ENCODE measurements at places on chromosomes 7 and 10.

- H3K36me3 ChIP-seq: peaks cover 19% of the 10 kb centered on the region
- no peak overlapping the region for H3K27ac ChIP-seq
These were observed 11.1 kb downstream of the OGA start for GRCh38 chr10:101807158-101807557.

DNA sequence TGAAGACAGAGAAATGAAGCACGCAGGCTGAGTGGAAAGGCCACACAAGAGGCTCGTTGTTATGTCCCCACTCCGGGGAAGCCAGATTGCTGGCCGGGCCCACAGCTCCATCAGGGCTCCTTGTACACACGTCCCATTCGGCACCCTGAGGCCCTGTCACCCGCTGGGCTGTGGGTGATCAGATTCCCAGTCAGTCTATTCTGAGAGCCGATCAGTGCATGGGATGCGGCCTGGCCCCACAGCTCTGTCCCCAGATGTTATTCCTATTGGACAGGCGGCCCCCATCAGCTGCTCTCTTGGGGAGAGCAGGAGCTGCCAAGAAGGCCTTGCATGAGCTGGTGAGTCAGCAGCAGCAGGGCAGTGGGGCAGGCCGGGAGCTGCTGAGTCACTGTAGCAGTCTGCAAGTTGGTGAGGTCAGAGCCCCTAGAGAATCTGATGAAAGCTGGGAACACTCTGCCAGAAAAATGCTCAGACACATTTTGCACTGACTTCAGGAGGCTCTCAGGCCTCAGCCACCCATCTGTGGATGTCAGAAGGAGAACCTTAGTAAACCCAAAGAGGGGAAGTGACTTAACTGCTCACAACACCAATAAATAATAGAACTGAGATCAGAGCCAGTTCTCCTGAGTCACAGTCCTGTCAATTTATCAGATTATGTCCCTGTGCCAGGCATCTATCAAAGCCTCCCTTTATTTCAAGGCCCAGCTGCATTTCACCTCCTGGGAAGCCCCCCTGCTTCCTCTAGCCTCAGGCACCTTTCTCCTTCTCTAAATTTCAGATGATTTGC is 9.4 kb upstream of the PSAP start:
- DNase-seq: peak; percentile 92
- H3K36me3 ChIP-seq: no peaks in the 10 kb centered on the region
- peaks cover 60% of the 10 kb centered on the region for H3K4me1 ChIP-seq
- no peak overlapping the region for H3K4me3 ChIP-seq
- H3K27me3 ChIP-seq: no peaks in the 10 kb centered on the region

DNA sequence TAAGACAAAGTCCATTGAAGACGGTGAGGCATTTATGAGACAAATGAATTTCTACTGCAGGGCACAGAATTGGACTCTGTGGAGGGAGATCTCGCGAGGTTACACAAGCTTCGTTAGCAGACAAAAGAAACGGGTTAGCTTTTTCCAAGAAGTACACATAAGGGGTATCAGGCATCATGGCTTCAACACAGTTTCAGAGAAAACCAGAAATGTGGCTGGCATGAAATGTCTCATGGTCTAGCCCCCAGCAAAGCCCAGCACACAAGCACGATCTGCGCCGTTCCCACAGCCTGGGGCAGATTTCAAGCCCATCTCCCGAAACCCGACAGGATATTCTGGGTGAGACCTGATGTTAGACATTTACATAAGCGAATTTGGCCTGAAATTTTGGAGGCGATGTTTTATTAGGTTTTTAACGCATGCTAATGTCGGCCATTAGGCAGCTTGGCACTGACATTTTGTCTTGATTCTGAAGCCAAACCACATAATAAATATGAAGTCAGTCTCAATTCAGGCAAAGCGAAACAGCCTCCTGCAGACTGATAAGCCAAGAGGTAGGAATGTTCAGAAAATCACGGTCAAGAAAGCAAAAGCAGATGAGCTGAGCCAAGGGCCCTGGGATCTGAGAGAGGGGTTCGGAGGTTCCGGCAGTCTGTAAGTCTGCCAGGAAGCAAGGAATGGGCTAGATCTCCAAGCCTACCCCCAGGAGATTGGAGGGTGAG is 240.5 kb downstream of the PRPF18 start:
- no peaks in the 10 kb centered on the region for H3K36me3 ChIP-seq
- H3K27ac ChIP-seq: no peak overlapping the region
- no peaks in the 10 kb centered on the region for H3K27me3 ChIP-seq
- no peaks in the 10 kb centered on the region for H3K4me1 ChIP-seq
- DNase-seq: no peak

DNA sequence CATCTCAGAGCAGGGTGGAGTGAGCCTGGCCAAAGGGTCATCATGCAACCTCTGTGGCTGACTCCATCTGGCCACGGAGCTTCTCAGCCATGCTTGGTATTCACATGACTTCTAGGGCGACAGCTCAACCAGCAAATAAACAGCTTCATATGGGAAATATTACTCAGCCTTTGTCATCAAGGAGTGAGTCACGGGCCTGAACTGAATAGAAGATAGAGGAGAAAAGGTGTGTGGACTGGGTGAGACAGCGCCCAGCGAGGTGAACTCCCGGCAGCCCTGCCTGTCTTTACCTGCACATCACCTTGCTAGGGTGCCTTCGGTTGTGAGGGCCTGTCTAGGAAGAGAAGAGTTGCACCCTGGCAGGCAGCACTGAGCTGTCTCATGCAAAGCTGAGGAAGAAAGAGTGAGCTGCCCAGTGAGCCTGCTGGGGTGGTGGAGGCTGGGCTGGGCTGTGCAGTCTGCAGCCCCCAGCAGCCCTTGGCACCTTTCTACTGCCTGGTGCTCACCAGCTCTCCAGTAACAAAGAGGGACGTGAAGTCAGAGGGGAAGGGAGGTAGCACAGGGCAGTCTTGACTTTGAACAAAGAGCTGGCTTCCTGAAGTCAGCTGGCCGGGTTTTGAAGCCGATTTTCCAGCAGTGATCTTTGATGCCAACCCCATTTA is 114.2 kb downstream of the EGFR start:
- peak overlapping the region; percentile 39 for H3K4me3 ChIP-seq
- H3K4me1 ChIP-seq: peaks cover 77% of the 10 kb centered on the region
- DNase-seq: peak; percentile 100
- H3K27ac ChIP-seq: peak overlapping the region; percentile 92
- H3K36me3 ChIP-seq: peaks cover 37% of the 10 kb centered on the region

- no peaks in the 10 kb centered on the region for H3K4me1 ChIP-seq
- no peak for DNase-seq
- H3K27me3 ChIP-seq: no peaks in the 10 kb centered on the region
- H3K36me3 ChIP-seq: no peaks in the 10 kb centered on the region
- H3K27ac ChIP-seq: no peak overlapping the region
- H3K4me3 ChIP-seq: no peak overlapping the region
These were observed 1.5 kb downstream of the RET start for GRCh38 chr10:43078175-43078985.

- H3K4me1 ChIP-seq: peaks cover 15% of the 10 kb centered on the region
- H3K27ac ChIP-seq: no peak overlapping the region
- DNase-seq: no peak
- H3K27me3 ChIP-seq: no peaks in the 10 kb centered on the region
These were observed 107.7 kb downstream of the PRTFDC1 start for GRCh38 chr10:24844742-24845141.

- no peaks in the 10 kb centered on the region for H3K27me3 ChIP-seq
- H3K36me3 ChIP-seq: no peaks in the 10 kb centered on the region
- peak overlapping the region; percentile 48 for H3K4me3 ChIP-seq
These were observed 77.5 kb upstream of the GTF2I start for GRCh38 chr7:74579800-74580685.

DNA sequence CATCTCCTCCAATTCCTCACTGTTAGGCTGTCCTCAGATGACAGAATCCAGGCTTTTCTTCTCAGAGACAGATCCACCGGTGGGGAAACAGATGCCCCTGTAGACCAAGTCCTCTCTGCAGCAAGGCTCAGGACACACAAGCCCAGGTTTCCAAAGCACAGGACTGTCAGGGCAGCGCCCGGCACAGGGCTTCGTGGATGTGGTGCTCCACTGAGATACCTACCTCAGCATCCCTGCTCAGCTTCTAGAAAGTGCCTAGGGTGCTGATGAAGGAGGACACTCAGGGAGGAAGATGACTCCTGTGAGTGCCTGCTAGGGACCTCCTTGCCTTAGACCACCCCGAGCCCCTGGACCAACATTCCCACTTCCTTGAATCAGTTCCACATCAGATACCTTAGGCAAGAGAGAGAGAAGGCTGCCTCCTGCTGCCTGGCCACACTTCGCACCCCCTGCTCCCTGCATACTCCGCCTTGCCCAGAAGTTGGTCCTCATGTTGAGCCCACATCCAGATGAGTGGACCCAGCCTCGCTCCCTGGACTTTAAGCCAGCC is 8.9 kb upstream of the RBP3 start:
- no peak overlapping the region for H3K4me3 ChIP-seq
- no peak overlapping the region for H3K27ac ChIP-seq
- H3K4me1 ChIP-seq: no peaks in the 10 kb centered on the region

- DNase-seq: no peak
- no peaks in the 10 kb centered on the region for H3K27me3 ChIP-seq
- H3K27ac ChIP-seq: no peak overlapping the region
- H3K4me3 ChIP-seq: no peak overlapping the region
- no peaks in the 10 kb centered on the region for H3K36me3 ChIP-seq
These were observed 173.9 kb downstream of the ZNF438 start for GRCh38 chr10:30857803-30858202.

- H3K4me1 ChIP-seq: peaks cover 29% of the 10 kb centered on the region
- no peak overlapping the region for H3K27ac ChIP-seq
These were observed 31.8 kb downstream of the CHST3 start for GRCh38 chr10:71995887-71996575.

DNA sequence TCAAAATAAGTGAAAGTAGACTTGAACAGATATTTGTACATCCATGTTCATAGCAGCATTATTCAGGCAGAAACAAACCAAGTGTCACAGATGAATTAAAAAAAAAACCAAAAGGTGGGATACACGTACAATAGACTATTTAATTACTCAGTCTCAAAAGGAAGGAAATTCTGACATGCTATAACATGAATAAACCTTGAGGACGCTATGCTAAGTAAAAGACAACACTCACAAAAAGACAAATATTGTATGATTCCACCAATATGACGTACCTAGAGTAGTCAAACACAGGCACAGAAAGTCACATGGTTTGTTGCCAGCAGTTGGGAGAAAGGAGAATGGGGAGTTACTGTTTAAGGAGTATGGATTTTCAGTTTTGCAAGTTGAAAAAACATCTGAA is 18.0 kb upstream of the CFAP70 start:
- H3K4me1 ChIP-seq: no peaks in the 10 kb centered on the region
- no peak overlapping the region for H3K4me3 ChIP-seq
- no peak overlapping the region for H3K27ac ChIP-seq
- DNase-seq: no peak

GRCh38 chr7:39088730-39089593 is 111.3 kb downstream of the POU6F2 start:
- no peaks in the 10 kb centered on the region for H3K4me1 ChIP-seq
- H3K36me3 ChIP-seq: no peaks in the 10 kb centered on the region
- H3K27ac ChIP-seq: no peak overlapping the region

DNA sequence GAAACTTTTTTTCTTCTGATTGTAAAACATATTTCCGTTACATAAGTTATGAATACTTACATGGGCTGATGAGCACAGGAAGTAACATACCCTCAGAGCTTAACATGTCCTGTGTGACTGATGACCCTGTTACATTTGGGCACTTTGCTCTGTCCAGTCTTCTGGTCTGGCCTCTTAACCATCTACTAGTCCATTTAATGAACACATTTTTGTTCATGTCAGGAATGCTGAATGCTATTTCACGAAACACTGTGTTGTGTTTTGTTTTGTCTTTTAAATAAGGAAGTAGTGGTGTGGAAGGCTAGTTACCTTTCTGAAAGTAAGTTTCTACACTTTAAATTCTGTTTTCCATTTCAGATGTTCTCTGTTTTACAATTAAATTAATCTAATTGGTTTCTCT is 77.7 kb downstream of the RBM33 start:
- no peaks in the 10 kb centered on the region for H3K27me3 ChIP-seq
- no peak overlapping the region for H3K4me3 ChIP-seq
- peaks cover 15% of the 10 kb centered on the region for H3K36me3 ChIP-seq
- no peak for DNase-seq
- no peaks in the 10 kb centered on the region for H3K4me1 ChIP-seq
- H3K27ac ChIP-seq: no peak overlapping the region

DNA sequence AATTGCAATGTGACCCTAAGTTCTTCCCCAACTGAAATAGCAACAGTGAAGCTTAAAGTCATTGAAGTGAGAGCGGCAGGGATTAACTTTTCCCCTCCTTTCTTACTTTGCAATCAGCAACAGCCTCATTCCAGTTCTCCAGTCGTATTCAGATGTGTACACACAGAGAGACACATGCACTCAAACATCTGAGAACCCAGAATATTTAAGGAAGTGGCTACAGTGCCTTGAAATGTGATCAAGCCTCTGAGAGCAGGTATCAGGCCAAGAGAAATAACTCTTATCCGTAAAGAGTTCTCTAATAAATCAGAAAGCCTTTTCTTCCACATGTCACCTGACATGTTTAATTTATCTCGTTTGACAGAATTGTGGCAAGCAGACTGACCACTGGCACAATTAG is 388.9 kb upstream of the NPVF start:
- H3K4me1 ChIP-seq: no peaks in the 10 kb centered on the region
- no peaks in the 10 kb centered on the region for H3K36me3 ChIP-seq
- no peak for DNase-seq
- peaks cover 27% of the 10 kb centered on the region for H3K27me3 ChIP-seq
- H3K4me3 ChIP-seq: no peak overlapping the region

DNA sequence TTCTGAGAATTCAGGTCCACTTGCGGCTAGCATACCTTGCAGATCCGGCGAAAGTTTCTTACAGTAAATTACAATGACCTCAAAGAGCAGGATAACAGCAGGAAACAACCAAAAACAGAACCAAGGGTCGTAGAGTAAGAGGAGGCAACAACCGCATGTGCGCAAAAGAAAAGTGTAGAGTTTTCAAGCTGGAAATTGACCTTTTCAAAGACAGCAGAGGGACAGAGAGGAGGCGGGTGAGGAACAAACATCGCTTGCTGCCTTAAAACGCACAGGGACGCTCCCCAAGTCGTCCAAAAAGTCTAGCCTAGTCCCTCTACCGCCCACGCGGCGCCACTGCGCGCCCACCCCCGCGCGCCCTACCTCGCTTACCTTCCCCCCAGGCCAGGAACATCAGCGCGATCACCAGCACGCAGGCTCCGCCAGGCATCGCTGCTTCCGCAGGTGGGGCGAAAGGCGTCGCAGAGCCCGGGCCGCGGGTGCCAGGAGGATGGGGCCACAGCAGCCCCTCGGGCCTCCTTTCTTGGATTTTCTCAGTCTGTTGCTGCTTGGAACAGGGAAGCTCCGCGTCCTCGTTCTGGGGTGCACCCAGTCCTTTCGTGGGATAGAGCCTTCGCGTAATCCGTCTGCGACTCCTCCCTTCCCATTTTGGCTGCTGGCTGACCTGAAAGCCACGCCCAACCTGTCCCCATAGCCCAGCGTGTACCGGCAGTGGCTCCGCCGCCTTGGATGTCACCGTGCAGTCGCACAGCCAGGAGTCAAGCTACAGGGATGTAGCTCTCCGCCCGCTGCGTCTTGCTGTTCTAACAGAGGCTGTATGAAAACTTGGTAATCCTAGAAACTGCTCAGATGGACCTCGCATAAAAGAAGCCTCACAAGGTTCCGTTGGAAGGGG is at the start of gene VWDE:
Gene VWDE, minus strand, starts transcription at position 579 of the 895 bp plus-strand sequence. Its CDS starts 149 bp downstream, at position 430.
- H3K36me3 ChIP-seq: peaks cover 2% of the 10 kb centered on the region
- H3K4me1 ChIP-seq: peaks cover 30% of the 10 kb centered on the region
- peak within 1 kb of the TSS; percentile 97 for H3K4me3 ChIP-seq
- peak; percentile 88 for DNase-seq
